Stimulated activated CD4-positive, alpha-beta T cell treated with anti-CD3 and anti-CD28 coated beads, Interleukin-1b, Interleukin-23, amount 100 ng/mL, for 1 hour (primary cell): ENCODE measurements at places on chromosomes 7 and 10.

DNA sequence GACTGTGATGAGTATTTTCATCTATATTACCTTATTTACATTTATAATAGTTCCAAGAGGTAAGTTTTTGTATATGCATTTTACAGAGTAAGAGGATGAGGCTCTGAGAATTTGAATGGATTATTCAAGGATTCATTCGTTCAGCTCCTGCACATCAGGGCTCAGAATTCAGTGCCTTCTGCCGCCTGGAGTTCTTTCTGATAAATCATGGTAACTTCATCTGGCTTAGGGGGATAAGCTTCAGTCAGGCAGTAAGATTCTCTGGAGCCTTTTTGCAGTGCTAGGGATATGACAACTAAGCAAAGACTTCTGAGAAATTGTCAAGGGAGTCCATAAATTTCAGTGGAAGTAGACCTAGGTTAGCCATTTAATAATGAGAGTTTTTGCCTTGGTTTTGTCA, 668.6 kb downstream of the NRG3 start:
- no peak for DNase-seq

DNA sequence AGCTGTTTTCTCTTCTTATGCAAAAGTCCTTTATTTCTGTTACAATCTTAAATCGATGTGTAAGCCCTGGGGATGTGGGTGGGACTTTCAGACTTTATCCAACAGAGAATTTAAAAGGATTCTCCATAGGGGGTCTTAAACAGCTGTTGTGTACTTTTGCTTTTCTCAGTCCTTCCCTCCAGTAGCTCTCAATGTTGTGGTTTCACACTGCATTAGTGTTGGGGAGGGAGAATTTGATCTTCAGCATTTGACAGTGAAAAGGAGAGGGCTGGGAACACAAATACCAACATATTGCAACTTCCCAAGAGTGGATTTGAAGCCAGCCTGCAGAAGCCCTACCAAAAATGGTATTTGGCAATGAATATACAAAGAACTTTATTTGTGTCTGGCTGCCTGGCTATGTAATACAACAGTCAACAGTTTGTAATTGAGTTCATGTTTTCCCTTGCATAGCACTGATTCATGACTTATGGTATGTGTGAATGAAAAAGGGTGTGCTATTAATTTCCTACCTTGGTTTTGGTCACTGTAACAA, 80.1 kb upstream of the CAPZA2 start:
- DNase-seq, result no peak

GRCh38 chr7:85564861-85565260, 378.0 kb upstream of the SEMA3D start:
- no peak for DNase-seq

GRCh38 chr10:10804998-10805740, 212.5 kb upstream of the CELF2 start:
- no peak for DNase-seq

GRCh38 chr7:74018246-74018895, 9.6 kb upstream of the ELN start:
- DNase-seq, result no peak

DNA sequence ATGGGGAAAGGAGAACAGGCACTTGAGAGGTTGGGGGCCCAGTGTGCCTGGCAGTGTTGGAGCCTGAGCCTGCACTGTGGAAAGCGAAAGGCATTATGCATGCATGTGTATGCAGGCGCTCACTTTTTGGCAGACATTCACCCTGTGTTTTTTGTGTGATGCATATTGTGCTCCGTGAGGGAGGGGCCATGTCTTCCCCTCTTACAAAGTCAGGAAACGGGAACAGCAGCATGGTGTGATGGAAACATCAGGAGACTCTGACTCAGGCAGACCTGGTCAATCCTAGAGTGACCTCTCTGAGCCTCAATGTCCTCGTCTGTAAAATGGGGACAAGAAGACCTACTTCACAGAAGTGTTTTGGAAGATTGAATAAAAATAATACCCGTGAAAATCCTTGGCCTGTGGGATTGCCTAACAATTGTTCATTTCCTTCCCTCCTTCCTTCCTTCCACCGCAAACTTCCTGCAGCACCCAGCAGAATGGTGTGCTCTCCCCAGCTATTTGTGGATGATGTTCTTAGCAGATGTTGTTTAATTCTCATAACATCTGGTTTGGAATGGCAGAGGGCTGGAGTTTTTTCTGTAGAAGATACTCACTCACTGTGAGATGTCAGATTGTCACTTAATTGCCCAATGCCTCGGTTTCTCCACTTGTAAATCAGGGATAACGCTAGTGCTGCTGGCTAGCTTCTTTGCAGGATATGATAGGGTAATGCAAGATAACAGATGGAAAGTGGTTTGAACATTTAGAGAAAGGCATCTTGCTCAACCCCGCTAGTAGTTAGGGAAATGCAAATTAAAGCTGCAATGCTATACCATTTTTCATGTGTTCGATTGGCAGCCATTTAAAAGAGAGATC, 39.8 kb downstream of the CDH23 start:
- DNase-seq, result no peak

GRCh38 chr10:22611425-22612115, 102.8 kb downstream of the PIP4K2A start:
- DNase-seq, result no peak

- no peak for DNase-seq
Observed at GRCh38 chr7:26398756-26399509, 107.3 kb downstream of the SNX10 start.

DNA sequence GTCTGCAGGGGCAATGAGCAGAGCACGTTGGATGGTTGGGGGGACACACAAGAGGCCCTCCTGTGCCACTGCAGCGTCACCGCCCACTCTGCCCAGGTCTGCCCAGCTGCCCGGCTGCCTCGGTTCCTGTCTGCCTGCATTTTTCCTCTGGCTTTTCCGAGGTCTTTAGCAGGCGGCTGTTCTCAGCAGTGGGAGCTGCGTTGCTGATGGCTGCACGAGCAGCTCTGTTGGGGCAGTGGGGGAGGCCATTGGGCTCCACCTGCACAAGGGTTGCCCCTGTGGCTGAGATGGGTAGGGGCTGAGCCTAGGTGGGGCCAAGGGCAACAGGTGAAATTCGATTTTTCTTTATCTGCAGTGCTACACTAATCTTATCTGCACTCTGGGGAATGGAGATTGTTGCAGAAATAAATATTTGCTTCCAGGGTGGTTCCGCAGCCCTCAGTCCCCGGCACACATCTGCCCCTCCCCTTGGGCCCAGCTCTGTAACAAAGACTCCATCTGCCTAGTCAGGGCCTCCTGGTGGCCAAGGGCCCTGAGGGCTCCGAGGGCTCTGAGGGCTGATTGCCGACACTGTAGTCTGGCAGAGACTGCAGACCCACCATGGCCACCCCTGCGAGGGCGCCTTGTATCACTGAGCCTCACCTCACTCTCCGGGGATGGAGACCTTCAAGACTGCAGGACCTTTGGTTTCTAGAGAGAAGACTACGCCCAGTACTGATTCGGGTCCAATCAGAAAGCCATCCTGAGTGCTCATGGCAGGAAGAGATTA, 141.7 kb upstream of the SHH start:
- DNase-seq, result no peak

- no peak for DNase-seq
Observed at GRCh38 chr7:135775230-135775629, 26.6 kb upstream of the FAM180A start.

DNA sequence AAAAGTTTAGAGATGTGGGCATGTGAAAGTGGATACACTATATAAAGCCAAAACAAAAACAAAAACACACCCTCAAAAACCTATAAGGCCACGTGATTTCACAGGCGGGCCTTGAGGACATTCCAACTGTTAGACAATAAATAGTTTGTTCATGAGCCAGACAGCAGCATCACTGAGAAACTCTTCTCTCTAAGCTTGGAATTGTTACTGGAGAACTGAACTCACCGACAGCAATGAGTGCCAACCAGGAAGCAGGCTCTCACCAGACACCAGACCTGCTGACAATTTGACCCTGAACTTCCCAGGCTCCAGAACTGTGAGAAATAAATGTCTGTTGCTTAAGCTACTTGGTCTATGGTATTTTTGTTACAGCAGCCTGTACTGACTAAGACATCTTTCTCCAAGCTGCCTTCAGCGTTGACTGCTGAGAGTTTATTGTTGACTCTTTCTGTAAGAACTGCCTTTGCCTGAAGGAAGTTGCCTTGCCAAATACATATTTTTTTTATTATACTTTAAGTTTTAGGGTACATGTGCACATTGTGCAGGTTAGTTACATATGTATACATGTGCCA, 107.5 kb downstream of the EPDR1 start:
- DNase-seq, result no peak

DNA sequence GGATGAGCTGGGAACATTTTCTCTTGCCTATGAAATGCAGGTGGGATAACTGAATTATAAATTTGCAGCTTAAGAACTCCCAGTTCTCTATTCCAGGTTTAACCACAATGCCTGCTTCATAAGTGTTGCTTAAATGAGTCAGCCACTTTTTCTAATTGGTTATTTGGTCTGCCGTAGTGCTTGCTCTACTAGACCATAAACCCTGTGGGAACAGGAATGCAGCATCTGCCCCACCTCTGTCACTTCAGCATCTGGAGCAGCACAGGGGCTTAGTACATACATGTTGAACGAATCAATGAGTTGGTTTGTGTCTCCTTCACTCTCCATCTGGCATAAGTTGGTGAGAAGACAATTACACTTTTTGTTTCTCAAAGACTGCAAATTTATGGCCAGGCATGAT, 95.2 kb upstream of the PTER start:
- DNase-seq, result no peak

DNA sequence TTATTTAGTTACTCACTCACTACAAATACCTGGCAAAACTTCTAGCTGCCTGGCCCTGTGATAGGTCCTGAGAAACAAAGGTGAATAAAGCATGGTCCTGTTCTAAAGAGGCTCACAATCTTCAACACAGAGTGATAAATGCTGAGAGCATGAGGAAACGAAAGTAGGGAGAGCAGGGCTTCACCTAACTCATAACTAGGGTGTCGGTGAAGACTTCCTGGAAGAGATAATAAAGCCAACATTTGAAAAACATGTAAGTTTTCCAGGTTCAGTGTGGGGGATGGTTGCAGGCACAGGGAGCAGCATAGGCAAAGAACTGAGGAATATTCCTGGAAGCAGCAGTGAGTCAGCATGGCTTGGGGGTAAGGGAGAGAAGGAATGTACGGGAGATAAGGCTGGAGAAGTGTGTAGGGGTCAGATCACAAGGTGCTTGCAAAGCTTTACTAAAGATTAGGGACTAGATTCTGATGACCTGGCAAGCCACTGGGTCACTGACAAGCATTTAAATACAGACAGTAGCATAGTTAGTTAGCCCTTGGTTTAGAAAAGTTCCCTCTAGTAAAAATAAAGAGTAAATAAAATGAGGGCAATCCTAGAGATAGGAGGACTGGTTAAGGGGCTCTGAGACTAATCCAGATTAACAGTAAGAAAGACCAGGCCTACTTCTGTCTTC, 5.1 kb downstream of the KEL start:
- no peak for DNase-seq

DNA sequence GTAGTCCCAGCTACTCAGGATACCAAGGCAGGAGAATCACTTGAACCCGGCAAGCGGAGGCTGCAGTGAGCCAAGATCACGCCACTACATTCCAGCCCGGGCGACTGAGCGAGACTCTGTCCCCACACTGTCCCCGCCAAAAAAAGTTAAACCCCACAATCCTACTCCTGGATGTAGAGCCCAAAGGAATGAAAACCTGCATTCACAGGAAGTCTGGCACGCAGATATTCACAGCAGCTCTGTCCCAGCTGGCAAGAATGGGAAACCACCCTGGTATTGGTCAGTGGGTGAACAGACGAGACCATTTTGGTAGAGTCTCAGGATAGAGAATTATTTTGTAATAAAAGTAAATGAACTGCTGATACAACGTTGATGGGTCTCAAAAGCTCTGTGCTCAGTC, 225.2 kb downstream of the MAD1L1 start:
- no peak for DNase-seq

DNA sequence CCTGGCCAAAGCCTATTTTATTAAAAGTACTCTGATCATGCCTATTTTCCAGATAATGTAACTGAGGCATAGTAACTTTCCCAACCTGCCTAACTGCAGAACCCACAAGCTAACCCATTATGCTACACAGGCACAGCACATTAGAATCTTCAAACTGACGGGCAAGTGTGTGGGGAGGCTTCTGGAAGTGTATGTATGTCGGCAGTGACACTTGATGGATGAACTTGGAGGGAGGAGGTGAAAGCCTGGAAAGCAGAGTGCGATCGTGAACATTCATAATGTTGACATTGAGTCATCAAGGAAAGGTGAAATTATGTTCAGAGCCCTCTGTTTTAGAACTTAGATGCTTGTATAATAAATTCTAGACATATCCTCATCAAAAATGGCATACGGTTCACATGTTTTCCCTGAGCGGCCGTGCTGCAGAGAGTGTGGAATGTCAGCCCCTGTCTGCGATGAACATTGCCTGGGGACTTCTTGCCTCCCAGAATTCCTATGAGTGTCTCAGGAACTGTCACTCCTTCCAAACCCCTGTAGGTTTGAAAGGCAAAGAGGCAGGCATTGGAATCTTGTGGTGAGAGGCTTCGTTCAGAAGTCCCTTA, 102.4 kb downstream of the SLIT1 start:
- DNase-seq, result no peak

DNA sequence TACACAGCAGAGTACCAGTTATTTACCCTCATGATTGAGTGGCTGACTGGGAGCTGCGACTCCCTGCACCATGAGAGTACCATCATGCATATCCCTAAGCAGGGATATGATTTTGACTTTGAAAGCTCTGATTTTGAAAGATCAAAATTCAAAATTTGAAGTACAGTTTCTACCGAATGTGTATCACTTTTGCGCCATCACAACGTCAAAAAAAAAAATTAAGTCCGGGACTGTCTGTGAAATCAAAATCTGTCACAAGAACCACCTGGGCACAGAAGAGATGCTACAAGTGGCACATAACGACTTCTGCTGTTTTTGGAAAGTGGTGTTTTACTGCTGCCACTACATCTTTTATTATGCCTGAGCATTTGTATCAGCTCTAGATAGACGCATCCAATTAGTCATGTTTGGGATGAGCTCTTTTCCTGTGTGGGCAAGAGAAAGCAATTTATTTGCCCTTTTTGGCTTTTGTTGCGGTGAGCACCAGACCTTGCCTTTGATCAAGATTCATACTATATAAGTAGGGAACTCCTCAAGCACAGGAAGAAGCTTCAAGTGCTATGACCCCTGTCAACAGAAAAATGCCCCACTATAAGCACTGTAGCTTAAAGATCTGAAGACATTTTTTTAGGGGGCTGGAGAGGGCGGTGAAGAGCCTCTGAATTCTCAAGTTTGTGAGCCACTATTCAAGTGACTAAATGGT, 10.7 kb downstream of the MTPN start:
- no peak for DNase-seq

DNA sequence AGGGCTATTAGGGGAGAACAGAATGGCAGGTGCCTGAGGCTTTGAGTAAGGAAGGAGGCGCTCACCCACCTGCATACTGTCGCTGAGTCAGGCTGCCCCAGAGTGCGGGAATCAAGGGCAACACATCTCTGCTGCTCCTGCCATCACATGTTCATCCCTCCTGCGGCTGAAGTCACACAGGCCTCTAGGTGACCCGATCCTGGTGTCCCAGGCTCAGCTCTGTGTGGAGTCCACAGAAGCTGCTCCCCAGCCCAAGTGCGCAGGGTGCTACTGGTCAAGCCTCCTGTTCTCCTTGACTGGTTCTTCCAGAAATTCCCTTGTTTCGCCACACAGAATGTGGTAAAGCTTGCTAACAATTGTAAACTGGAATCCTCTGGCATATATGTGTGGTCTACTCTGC, 96.9 kb upstream of the IL6 start:
- no peak for DNase-seq

- no peak for DNase-seq
Observed at GRCh38 chr7:112160771-112161150, 45.4 kb downstream of the DOCK4 start.
